Foreskin keratinocyte (primary cell): ENCODE measurements at places on chromosomes 3 and 15. TPM values are rescaled to one million over a fixed set of nuclear protein-coding genes. Genes with fewer than 3 reads are reported as not detected.

ZBBX gene
- not detected in 2 replicates for total RNA-seq

ZBED2 gene
- total RNA-seq = 108 and 112 TPM in 2 replicates

DNA sequence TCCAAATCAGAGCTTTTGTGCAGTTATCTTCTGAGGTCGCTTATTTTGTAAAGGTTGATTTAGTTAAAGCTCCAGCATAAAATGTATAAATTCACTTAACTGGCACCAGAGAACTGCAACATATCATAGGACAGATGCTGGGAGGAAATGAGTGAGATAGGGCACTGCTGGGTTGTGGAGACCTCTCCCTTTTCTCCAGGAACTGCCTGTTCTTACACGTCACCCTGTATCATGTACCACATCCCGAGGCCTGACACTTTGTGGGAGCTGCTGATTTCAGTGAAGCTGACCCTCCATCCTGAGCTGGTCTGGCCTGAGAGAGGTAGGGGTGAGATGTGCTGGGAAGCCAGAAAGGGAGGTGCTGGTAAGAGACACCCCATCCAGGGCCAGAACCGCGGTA lies 213.8 kb upstream of the FEZF2 start:
- DNase-seq = peak; percentile 87

GRCh38 chr15:85440451-85440850 lies 60.0 kb downstream of the AKAP13 start:
- peak; percentile 53 for DNase-seq

- DNase-seq = no peak
These were observed 51.5 kb downstream of the MYL3 start for GRCh38 chr3:46811615-46812236.

DNA sequence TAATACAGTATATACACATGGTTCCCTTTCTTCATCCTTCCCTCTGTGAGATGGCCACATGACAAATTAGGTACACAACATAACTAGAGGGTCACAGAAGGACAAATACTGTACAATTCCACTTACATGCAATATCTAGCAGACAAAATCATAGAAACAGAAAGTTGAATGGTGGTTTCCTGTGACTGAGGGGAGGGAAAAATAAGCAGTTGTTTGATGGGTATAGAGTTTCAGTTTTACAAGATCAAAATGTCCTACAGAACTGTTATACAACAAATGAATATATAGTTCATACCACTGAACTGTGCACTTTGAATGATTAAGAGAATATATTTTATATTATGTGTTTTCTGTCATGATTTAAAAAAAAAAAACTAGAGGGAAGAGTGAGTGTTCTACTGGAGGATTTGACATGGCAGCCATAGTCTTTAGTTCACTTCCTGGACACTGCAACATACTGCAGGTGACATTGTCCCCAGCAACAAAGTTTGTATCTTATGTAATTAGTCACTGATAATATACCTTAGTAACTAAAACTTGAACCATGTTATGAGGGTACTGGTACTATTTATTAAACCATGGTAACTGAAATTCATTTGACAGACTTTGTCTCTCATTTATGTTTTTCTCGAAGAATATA lies 37.2 kb downstream of the CCDC54 start:
- no peak for DNase-seq

DNA sequence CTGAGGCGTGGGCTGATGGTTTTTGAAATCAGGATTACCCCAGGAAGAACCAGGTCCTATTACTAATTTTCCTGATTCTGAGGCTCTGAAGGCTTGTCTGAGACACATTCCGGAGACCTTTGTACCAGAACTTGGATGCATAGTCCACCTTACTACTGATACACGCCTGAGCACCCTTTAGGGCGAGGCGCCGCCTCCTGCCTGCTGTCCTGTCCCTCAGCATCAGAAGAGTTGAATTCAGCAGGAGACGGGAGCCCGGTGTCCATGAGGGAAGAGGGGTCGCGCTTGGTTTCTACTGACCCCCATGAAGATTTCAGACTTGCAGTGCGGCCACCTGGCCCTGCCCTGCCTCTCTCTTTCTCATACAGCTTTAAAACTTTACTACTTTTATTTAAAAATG lies 49.9 kb downstream of the KLF13 start:
- no peak for DNase-seq

GRCh38 chr15:57694279-57694678 lies 12.2 kb upstream of the POLR2M start:
- DNase-seq = no peak
